ENCODE measurements at places on chromosomes 6 and 20.
A peak's percentile ranks its signal among the peaks of the same experiment; 100 is the strongest.

DNA sequence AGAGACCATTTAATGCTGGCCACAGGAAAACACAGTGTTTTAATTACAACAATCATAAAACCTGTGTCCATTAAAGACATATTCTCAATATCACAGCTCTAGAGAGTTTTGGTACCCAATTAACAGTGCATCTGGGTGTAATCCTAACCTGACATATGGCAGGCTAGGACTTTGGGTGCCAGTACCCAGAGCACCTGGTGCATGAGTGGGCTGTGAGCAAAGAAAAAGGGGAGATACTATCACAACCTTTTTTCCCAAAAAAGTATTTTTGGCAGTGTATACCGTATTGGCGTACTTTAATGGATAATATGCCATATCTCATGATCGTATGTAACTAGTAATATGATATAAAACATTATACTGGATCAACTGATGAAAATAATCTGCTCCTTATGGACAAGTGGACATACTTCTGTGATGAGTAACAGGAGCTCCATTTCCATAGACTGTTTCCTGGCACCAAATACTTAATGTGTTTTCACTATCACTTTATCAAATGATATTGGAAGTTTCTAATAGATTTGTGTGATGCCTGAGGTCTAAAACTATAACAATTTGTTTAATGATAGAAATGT, 91.7 kb downstream of the COL19A1 start:
- no peak for DNase-seq

DNA sequence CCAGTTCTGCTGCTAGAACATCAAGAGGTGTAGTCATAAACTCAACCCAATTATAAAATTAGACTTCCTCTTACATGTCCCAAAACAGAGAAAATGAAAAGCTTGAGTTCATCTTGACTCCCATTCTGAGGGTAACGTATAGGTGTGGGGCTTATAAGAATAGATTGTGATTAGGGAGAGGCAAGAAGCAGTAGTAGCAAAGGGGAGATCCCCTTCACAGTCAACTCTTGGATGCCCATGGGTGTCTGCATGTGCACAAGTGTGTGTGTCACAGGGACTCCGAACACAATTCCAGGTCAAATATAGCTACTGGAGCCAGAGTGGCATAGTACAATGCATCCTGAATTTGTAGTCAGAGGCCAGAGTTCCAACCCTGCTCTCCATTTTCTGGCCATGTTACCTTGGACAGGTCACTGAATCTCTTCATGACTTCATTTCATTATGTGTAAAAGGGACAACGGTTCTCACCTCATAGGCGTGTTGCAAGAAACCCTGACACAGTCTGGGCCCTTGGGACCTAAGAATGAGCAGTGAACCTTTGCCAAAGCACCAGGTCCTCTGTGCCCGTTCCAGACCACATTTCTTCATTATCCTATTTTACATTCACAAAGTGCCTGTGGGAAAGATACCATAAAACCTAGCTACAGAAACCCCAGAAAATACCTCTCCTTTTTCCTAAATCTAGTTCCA, 11.8 kb downstream of the GSTA4 start:
- no peak for DNase-seq

GRCh38 chr20:62500237-62500864, 24.6 kb upstream of the GATA5 start:
- DNase-seq, result peak; percentile 33

DNA sequence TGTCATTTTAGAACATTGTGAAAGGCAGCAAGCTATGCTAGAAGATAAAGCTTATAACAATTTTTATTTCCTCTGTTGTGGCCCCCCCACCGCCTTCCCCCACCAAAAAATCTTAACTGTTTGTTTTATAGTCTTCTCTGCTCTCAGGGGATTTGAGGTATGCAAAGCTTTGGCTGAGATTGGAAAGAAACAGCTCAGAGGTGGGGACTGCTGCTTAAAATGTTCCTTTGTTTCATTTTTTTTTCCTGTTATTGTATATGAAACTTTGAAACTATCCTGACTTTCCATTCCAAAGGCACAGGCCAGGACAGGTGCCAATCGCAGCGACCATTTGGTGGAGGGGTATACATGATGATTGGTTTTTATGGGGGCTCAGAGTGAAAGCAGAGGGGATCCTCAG, 114.7 kb upstream of the PHACTR1 start:
- DNase-seq, result no peak

GRCh38 chr6:132726608-132726975, 12.7 kb upstream of the VNN1 start:
- no peak for DNase-seq

GRCh38 chr20:47620808-47621805, 119.4 kb downstream of the NCOA3 start:
- peak; percentile 61 for DNase-seq

DNA sequence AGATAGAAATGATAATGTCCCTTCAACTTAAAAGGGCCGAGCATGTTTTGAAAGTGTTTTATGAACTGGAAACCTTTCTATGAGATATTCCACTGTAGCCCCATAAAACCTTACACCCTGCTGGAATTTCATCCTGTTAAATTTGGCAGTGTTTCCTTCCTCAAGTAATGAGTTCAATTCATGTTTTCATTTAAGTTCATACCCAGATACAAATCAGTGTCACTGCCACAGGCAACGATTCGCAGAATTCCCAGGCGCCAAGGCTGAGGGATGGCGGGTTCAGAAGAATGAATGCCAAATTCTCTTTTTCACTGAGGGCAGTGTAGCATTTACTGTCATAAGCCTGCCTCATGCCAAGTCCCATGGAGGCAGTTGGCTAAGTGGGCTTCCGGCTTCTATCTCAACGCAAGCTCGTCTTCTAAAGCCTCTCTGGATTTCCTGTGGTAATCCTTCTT, 511.8 kb upstream of the ID4 start:
- DNase-seq, result no peak

- no peak for DNase-seq
Measured at GRCh38 chr6:10351791-10352190, 63.1 kb downstream of the TFAP2A start.

DNA sequence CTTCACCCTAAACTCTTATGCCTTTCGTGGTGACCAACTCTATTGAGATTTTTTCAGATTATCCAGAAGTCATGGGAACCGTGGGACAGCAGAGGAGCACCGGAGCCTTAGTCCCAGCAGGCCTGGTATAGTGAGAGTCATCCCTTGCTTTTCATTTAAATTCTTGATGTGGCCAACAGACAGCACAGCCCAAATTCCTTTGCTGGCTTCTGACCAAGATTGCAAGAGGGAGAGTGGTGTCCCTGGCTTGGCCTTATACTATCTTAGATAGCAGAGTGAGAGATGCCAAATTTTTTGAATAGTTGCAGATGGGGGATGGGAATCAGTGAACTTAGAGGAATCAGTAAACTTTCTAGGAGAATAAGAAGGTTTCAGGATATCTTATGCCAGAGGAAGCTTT, 7.8 kb downstream of the STX11 start:
- no peak for DNase-seq

DNA sequence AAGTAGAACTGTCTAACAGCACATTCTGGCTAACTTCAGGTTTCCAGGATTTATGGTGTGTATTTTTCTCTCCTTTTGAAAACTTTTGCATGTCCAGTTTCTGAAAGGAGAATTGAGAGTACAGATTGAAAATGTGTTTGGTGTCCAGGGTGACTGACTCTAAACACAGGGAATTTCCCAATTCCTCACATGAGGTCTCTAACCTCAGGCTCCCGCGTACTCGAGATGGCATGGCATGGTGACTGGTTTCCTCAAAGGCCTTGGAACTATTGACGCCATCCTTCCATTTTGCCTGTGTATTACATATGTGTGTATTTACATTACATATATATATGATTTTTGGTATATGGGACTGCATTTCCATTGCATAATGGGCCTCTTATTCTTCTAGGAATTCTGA, 52.5 kb downstream of the PRND start:
- no peak for DNase-seq

DNA sequence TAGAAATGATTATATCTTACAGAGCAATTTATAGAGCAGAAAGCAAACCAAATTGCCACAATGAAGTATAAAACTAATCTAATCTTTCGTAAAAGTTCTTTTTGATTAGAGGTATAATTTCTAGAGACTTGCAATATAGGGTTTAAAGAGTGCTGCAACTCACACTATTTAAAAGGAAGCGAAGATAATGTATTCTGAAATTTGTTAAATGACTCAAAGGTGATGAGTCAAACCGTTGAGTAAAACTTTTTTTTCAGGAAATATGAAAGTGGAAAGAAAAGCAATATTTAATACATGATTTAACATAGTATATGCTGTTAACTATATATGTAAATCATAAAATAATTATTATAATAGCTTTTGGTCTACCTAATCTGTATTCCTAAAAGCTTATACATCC, 133.6 kb downstream of the SYNE1 start:
- DNase-seq, result no peak

DNA sequence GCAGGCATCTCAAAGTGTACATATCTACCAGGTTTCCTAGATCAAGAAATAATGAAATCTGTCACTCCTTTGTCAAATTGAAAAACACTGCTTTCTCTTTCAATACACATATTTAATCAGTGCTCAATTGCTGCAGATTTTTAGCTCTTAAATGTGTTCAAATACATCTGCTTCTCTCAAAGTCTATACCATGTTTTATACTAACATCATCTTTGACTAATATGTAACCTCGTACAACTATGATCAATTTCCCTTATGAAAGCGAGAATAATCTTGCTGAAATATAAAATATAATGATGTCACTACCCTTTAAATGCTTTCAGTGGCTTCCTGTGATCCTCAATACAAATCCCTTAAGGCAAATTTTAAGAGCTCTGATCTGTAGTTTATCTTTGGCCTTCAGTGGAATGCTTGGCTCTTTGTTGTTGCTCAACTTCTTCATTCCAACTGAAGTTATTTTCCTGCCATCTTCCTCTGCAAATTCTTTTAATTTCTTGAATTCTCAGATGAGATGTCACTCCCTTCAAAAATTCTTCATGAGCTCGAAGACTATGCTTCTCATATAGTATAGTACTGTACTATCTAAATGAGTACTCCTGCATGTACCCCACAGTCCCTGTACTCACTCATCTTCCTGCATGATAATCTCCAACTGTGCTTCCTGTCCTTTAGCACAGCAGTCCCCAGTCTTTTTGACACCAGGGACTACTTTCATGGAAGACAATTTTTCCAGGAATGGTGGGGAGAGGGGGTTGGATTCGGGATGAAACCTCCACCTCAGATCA, 545.1 kb upstream of the GJE1 start:
- DNase-seq, result no peak

GRCh38 chr20:23358923-23359593, 2.9 kb upstream of the GZF1 start:
- no peak for DNase-seq

- no peak for DNase-seq
Measured at GRCh38 chr6:6565069-6565468, 23.5 kb upstream of the LY86 start.

GRCh38 chr20:37535443-37536132, 7.9 kb upstream of the BLCAP start:
- peak; percentile 20 for DNase-seq

GRCh38 chr6:89008001-89008814, 44.8 kb upstream of the RNGTT start:
- DNase-seq, result no peak

- DNase-seq, result no peak
Measured at GRCh38 chr6:134373282-134373922, 55.5 kb upstream of the SGK1 start.

- no peak for DNase-seq
Measured at GRCh38 chr6:135647521-135647920, 150.0 kb upstream of the AHI1 start.

GRCh38 chr6:138593124-138593877, 94.0 kb upstream of the NHSL1 start:
- no peak for DNase-seq

DNA sequence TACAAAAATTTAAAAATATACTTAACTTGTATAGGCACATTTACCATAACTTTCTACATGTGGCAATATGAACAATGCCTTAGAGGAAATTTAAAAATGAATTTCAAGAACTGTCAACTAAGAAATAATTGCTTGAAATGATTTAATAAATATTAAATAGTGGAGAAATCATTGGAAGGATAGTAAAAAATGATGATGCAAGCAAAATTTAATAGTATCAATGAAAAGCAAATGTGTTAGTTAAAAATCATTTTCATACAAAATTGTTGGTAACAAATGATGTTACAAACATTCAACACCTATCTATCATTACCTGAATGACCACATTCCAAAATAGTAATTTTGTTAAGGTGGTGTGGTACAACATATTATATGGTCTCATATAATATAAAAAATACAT, 331.0 kb downstream of the HAO1 start:
- no peak for DNase-seq

GRCh38 chr6:169328112-169328801, 74.6 kb upstream of the THBS2 start:
- no peak for DNase-seq

DNA sequence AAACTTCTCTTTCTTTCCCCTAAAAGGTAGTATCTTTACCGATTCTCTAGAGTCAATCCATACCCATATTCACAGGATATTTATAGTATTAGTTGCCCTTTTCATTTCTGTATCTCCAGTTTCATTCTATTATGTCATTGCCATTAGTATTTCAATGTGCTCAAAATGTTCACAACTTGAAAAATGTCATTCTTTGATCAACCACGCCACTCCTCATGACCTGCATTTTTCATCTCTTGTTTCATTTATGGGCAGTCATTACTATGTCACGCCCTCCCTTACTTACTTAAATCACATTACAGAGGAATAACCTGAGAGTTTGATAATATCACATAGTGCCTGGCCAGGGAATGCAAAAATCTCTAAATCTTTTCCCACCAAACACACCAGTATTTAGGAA, 427.3 kb upstream of the GJE1 start:
- DNase-seq, result no peak

DNA sequence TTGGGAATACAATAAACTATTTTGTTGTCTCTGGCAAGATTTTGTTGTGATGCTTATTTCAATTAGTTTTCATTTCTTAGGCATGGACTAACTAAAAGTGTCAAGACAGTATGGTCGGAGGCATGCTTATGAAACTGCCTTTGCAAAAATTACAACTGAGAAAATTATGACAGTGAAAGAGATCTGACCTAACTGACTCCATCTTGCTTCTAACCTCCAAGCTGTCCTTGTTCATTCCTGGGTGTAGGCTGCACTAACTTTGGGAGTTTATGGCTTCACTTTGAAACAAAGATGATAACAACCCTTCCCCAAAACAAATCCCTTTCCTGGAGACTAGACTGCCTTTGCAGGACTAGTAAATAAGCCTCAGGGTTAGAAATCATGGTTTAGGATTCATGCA, 4.1 kb upstream of the SHLD1 start:
- no peak for DNase-seq

DNA sequence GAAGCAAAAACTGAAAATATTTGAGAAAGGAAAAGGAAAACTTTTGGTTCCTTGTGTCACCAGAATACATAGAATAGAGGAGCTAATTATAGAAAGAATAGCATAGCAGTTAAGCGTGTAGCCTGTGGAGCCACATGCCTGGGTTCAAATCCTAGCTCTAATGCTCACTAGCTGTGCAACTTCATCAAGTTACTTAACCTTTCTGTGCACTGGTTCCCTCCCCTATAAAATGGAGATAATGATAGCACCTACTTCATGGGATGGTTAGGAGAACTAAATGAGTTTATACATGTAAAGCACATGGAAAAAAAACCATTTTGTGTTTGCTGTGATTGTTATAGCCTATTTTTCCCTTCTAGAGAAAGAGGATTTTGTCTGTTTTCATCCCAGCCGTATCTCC, 24.5 kb upstream of the RNGTT start:
- no peak for DNase-seq
